ENCODE measurements at places on chromosomes 6 and 20.

DNA sequence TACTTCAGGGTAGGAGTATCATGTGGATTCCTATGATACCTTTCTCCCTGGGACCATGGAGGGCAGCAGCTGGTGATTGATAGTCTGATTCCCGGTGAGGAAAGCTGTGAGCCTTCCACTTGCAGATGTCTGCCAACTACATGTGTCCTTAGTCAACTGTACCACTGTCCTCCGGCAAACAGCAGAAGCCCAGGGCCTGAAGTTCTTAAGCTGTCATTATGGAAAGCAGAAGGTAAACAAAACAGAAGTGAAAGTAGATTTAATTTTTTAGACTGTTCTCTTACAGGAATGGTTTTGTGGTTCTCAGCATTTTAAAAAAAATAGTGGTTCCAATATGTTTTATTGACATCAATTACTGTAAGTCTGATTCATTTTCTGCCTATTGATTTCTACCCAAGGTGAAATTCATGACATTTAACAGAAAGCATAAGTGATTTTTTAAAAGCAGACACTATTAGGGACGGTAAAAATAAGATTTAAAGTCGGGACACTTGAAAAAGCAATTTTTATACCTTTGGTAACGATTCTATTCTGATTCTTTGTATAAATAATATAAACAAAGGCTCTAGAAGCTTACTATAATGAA is 36.6 kb downstream of the PTPN1 start:
- DNase-seq, result no peak

DNA sequence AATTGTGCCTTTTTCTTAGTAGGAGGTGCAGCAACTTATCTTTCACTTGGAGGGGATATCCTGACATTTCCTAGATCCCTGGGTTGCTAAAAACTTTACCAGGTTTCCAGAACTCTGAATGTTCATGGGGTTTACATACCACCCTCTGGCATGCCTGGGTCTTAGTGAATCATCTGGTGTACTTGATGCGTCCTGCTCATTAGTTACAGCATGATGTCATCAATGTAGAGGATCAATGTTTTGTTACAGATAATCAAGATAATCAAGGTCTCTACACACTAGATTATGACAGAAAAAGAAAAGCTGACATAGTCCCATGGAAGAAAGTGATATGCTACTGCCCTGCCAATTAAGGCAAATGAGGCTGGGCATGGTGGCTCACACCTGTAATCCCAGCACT is 27.0 kb downstream of the FITM2 start:
- no peak for DNase-seq

DNA sequence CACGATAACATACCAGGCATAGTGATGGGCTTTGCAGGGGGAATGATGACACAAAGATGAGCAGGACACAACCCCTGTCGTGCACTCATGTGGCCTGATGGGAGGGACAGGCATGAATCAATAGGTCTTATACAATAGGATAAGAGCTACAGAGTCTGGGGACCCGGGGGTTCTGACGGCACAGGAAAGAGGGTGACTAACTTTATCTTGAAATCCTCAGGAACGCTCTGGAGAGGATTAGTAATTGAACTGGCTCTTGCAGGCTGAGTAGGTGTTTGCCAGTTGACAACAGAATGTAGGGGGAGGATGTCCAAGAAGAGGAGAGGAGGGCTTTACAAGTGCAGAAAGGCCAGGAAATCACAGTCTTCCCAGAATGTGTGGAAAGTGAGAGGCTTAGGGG is 219.9 kb upstream of the ECI2 start:
- no peak for DNase-seq

- no peak for DNase-seq
These were observed 232.8 kb downstream of the RNGTT start for GRCh38 chr6:88730611-88731011.

DNA sequence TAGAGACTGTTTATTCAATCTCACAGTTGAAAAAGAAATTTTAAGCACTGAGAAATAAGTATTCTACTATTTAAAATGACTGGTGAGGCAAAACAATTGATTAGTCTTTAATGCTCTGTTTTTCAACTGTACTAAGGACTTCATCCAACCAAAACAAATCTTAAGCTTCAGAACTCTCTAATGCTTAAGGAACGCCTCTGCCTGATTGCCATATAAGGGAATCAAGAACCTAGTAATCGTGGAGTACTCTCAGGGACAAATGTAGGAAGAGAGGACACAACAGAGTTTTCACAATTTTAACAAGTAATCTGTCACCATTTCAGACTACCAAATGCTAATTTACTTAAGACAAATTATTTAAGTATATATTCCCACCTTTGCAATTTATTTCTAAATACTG is 16.1 kb downstream of the FBXO30 start:
- no peak for DNase-seq

GRCh38 chr20:35311409-35311808 is 19.2 kb upstream of the FAM83C start:
- DNase-seq, result peak; percentile 81

- DNase-seq, result no peak
These were observed 33.0 kb upstream of the NR2E1 start for GRCh38 chr6:108132863-108133262.

DNA sequence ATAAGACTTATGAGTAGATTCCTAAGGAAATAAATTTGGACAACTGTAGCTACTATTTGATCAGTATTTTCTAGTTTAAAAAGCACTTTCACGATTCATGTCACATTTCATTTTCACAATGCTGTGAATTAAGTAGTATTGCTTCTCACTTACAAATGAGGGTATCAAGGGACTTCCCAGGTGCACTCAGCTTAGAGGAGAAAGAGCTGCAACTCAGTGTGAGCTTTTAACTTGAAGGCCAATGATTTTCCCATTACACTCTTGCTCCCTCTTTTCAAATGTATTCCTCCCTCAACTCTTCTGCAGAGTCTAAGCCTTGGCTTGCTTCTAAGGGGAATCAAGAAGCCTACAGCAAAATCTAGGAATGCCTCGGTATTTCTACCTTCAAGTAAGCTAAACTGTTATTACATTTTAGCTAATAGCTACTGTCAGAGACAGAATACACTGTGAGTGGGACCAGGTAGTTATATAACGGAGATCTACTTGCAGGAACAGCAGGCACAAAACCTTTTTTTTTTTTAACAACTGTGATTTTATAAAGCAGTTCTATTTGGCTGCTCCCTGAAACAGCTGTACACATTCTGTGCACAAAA is 339.0 kb downstream of the SYNE1 start:
- DNase-seq, result no peak

GRCh38 chr20:56957737-56958553 is 308.5 kb downstream of the BMP7 start:
- DNase-seq, result no peak

- no peak for DNase-seq
These were observed 52.8 kb downstream of the FOXC1 start for GRCh38 chr6:1662534-1662933.

DNA sequence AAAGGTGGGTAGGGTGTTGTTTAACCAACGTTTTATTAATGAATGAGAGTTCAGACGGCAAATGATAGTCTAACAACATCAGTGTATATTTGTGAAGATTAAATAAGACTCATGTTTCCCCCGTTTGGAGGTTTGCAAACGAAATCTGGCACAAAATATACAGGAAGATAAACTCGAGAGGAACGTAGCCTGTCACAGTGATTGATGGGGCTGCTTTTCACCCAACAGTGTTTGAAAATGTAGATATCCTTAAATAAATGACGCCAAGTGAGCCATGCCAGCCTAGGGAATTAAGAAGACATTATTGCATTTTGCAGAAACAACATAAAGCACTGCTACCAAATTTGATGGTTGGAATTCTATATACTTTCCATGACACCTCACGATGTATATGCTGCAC is 696.5 kb upstream of the FLRT3 start:
- no peak for DNase-seq

- no peak for DNase-seq
These were observed 210.3 kb upstream of the TSHZ2 start for GRCh38 chr20:52761867-52762266.

- no peak for DNase-seq
These were observed 91.3 kb downstream of the ADGRB3 start for GRCh38 chr6:68726337-68726736.

- no peak for DNase-seq
These were observed 69.9 kb upstream of the FLRT3 start for GRCh38 chr20:14407336-14407735.

DNA sequence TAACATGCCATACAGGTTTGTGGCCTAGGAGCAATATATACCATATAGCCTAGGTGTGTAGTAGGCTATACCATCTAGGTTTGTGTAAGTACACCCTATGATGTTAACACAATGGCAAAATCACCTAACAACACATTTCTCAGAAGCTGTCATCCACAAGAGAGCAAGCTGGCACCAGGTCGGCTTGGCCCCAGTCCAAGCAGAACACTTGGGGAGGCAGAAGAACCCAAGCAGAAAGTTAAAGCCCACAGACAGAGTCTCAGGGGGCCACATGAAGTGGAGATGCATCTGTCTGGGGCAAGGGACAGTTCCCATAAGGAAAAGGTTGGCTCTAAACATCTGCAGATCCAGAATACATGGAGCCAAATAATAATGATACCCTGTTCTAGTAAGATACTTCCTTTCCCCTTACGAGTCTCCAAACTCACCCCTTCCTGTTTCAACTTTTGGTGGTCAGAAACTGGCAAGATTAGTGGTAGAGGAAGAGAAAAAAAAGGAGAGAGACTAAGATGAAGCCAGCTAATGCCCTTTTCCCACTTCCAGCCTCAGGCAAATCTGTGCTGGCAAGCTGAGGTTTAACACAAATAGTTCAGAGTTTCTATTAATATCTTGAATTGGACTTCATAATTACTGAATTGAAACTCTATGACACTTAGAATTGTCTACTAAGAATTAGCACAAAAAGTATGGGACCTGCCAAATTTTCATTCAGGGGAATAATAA is 29.5 kb downstream of the TCF21 start:
- DNase-seq, result no peak

DNA sequence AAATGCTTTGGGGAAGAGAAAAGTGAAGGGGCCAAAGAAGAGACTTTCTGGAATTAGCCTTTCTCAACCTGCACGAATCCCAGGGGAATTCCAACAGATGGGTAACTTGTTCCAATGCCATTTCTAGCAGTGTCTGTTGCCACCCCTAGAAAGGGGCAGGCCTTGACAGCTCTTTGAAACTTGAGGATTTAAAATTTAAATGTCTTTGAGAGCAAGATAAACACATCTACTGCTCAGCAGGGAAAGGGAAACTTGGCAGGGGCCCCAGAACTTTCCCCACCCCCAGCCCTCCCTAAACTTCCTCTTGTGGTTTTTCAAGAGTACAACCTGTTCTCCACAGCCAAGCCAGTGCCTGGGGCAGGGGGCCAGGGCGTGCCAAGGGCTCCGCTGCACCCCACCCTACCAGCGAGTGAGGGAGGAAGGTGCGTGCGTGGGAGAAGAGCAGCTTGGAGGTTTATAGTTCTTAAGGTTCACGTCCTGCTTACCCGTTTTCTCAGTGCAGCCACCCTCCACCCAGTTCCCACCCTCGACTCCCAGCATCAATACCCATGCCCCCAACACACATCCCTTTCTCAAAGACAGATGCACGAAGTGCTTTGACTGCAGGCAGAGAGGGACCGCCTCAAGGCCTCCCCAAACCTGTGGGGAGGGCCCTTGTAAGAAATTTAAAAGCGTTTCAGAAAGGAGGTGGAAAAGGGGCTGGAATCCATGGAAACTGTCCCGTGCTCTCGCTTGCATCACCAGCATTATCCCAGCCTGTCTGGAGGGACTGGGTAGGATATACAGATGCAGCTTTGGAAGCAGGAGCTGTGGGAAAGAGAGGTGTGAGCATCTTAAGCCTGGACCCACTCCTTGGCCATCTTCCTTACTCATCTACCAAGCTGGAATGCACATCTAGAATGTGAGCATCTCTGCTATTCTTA is 4.5 kb upstream of the TAF8 start:
- DNase-seq, result peak; percentile 76

DNA sequence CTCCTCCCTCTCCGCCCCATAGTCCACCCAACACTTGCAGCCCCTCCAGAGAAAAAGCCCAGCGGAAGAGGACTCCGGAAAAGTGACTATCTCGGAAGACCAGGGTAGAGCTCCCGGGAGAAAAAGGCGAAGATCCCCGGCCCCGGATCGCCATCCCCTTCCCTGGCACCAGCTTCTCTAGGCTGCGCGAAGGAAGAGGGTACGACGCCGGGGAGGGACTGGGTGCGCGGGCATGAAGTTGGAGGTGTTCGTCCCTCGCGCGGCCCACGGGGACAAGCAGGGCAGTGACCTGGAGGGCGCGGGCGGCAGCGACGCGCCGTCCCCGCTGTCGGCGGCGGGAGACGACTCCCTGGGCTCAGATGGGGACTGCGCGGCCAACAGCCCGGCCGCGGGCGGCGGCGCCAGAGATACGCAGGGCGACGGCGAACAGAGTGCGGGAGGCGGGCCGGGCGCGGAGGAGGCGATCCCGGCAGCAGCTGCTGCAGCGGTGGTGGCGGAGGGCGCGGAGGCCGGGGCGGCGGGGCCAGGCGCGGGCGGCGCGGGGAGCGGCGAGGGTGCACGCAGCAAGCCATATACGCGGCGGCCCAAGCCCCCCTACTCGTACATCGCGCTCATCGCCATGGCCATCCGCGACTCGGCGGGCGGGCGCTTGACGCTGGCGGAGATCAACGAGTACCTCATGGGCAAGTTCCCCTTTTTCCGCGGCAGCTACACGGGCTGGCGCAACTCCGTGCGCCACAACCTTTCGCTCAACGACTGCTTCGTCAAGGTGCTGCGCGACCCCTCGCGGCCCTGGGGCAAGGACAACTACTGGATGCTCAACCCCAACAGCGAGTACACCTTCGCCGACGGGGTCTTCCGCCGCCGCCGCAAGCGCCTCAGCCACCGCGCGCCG is 822 bp downstream of the FOXQ1 start:
- peak; percentile 65 for DNase-seq

GRCh38 chr6:145189836-145190235 is 545.5 kb downstream of the EPM2A start:
- DNase-seq, result no peak

- peak; percentile 8 for DNase-seq
These were observed 62.0 kb downstream of the GFOD1 start for GRCh38 chr6:13425270-13425873.

- peak; percentile 50 for DNase-seq
These were observed 216.3 kb downstream of the ERMARD start for GRCh38 chr6:169967687-169968086.

DNA sequence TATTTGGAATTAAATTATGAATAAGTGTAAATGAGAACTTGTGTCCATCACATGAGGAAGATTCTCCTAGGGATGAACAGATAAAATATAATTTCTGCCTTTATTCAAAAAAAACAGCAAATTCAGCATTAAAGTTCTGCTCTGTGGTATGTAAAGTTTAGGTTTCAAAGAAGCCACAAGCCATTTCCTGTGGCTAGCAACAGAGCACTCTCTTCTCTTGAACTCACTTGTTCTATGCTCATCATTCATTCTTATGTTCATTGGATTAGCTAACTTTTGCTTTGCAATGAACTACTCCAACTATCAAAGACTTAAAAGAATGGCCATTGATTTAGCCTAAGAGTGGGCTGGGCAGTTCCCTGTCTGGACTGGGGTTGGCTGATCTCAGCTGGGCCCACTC is 20.8 kb upstream of the SNRPB2 start:
- no peak for DNase-seq

Measured in activated CD8-positive, alpha-beta memory T cell treated with anti-CD3 and anti-CD28 coated beads, Interleukin-2, amount 50 U/mL, for 48 hours (primary cell).